ENCODE measurements at places on chromosomes 11 and 22.
A peak's percentile ranks its signal among the peaks of the same experiment; 100 is the strongest.

DNA sequence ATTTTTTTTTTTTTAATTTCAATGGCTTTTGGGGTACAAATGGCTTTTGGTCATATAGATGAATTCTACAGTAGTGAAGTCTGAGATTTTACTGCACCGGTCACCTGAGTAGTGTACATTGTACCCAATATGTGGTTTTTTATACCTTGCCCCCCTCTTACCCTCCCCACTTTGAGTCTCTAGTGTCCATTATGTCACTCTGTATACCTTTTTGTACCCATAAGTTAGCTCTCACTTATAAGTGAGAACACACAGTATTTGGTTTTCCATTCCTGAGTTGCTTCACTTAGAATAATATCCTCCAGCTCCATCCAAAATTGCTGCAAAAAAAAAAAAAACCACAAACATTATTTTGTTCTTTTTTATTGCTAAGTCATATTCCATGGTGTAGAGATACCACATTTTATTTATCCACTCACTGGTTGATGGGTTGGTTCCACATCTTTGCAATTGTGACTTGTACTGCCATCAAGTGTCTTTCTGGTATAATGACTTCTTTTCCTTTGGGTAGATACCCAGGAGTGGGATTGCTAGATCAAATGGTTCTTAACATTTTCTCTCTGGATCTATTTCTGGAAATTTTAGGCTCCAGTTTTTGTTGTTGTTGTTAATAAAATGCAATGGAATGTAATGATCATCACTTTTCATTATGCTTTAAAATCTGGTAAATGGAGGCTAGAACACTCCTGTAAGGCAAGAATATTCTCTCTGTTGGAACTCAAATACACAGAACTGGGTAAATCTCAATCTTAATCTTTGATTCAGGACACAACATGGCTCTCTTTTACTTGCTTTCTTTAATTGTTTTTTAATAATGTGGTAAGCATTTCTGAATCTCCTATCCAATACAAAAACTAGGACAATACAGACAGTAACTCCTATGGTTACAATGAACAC lies 10.3 kb downstream of the NEAT1 start:
- DNase-seq, result no peak

DNA sequence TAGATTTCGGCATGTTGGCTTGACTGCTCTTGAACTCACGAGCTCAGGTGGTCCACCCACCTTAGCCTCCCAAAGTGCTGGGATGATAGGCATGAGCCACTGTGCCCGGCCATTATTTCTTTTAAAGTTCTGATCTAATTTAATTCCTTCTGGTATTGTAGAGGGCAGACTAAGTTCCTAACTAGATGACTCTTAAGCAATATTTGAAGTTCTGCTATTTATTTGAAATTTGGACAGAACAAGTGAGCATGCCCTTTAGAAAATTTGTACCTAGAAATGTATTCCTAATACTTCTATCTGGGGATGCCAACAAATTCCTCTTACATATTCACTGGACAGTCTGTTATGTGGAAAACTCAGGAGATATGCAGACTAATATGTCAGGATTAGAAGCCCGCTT lies 746.4 kb downstream of the LRRC4C start:
- DNase-seq, result no peak

DNA sequence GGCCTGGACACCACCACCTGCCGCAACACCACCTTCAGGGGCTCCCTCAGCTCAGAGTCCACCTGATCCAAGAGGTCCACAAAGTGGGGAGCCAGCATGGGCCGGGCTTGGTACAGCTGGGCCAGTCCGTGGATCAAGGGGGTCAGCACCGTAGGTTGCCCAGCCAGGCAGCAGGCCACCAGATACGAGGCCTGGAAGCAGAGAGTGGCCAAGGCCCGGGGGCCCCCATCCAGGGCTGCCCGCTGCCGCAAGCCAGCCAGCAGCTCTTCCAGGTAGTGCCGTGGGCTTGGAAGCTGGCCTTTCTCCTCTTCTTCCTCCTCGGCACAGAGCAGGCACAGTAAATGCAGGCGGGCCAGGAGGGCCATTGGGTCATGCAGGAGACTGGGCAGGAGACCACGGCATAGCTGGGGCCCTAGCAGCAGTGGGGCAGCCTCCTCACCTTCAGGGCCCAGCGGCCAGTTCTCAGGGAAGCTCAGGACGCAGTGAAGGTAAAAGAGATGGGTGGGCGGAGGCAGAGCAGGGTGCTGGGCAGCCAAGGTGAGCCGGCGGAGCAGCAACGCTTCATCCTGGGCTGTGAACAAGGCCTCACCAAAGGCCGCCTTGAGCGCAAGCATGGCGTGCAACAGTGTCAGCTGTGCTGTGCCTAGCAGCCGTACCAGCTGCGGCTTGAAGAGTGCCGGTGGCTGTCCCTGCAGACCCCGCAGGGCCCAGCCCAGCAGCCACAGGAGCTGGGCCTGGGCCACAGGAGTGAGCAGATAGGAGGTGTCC lies 1.7 kb downstream of the AP5B1 start:
- DNase-seq, result no peak

DNA sequence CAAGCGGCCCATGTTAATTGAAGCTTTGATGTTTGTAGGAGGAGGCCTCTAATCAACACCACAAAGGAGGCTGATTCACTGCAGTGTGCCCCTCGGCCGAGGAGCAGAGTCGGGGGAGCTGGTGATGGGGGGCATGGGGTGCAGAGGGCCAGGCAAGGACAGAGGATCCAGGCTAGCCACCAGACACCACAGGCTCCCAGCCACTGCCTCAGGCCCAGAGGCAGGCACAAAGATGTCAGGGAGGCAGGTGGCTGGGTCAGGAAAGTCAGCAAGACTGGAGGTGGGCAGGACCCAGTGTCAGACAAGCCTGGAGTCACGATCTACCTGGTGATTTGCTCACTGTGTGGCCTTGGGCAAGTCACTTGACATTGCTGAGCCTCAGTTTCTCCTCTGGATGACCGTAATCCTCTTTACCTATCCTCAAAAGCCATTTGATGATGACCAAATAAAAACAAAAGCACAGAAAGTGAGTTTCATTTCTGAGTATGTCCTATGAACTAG lies 121.0 kb downstream of the BUD13 start:
- no peak for DNase-seq

- DNase-seq, result no peak
Measured at GRCh38 chr11:130157101-130157500, 2.5 kb upstream of the ST14 start.

GRCh38 chr11:69696749-69697468 lies 6.9 kb downstream of the FGF19 start:
- no peak for DNase-seq

DNA sequence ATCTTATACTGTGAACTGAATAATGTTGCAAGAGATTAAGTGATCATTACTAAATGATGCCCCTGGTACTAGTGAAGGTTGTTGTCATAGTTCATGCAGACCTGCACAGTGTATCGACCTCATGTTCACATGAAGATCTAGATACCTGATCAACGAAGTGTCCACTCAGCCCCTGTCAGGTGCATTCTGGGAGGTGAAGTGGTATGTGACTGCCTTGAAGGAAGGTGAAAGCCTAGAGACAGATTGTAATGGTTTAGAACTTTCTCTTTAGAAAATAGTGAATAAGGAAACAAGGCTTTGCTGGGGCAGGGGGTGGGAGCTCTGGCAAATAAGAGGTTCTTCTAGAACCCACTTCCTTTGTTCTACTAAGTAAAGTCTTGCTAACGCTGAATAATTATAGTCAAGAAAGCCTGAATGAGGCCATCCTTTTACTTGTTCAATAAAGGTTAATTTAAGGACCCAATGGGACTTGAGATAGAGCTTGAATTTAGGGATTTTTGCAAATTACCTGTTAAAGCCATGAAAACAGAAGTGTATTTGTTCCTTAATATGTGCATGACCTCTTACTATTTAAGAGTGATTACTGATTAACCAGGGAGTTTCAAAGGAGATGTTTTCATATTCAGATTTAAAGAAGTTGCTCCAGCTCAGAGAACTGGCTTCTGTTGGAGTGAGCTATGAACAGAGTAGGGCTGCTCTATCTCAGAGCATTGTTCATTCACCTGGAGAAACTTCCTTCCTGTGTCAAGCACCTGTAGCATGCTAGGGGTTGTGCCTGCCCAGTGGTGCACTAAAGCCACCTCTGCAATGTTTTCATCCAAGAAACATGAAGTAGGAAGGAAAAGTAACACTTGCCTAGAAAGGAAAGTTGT lies 45.3 kb downstream of the C22orf31 start:
- DNase-seq, result no peak

GRCh38 chr22:17726928-17727897 lies 47.1 kb downstream of the BID start:
- DNase-seq, result no peak

GRCh38 chr11:83306200-83307080 lies 20.3 kb upstream of the CCDC90B start:
- no peak for DNase-seq

DNA sequence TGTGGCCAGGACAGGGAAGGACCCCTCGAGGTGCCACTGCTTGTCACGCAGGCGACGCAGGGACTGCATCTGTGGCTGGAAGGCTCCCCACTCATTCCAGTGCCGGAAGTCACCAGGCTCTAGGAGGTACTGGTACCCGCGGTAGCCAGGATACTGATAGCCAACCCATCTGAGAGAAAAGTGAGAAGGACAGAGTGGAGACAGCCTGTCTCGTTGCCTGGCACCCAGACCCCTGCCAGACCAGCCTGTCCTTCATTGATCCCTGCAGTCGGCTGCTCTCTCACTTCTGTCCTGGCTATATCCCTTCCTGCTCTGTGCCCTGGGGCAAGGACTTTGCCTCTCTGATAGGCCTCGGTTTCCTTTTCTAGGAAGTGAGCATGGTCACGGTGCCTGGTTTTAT lies 9.6 kb upstream of the TPST2 start:
- DNase-seq, result no peak

GRCh38 chr11:94774345-94774744 lies 6.2 kb downstream of the AMOTL1 start:
- DNase-seq, result no peak

DNA sequence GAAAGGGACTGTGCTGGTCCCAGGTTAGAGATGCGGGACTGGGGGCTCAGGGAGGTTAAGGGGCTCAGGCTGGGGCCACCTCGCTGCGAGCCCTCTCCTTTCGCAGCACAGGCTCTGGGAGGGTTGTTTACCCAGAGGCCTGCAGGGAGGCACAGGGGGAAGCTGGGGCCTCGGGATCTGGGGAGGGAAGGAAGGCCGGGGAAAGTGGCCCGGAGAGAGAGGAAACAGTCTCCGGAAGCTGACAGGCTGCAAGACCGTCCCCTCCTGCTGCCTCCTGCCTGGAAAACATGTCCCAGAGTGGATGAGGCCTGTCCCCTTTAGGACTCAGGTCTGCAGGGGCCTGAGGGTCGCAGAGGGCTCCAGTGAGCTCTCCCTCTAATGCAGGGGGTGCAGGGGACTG lies 45.4 kb downstream of the MYO7A start:
- no peak for DNase-seq

- DNase-seq, result peak; percentile 47
Measured at GRCh38 chr11:47152953-47153950, 23.4 kb downstream of the ARFGAP2 start.

DNA sequence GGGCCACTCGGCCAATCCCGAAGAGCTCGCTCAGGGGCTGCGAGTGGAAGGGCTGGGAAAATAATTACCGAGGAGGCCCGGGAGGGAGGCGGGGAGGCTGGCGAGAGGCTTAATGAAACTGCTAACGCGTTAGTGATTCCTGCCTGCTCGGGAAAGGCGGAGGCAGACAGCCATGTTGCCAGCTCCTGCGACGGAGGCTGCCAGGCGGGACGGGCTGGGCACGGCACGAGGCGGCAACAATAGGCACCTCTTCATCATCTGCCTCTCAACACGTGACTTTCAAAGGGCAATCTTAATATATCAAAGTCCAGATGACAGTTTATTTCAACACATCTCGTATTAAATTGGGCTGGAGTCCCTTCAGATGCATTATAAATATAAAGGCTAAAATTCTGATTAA lies 68.0 kb upstream of the TCF20 start:
- no peak for DNase-seq

DNA sequence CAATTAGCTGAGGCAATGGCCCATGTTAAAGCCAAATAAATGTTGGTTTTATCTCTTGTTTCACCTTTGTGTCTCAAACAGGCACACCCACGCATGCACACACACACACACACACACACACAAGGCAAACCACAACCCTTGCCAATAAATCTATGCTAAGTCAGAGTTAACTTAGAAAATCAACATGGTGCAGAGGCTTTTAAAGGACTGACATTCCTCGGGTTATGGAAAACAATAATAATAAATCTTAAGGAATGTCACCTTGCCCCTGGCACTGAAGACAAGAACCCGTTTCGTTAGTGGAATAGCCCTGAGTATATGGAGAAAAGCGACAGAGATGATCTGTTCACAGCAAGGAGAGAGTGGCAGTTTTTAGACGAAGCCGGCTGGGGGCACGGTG lies 326.3 kb downstream of the NTM start:
- DNase-seq, result no peak

- no peak for DNase-seq
Measured at GRCh38 chr11:19049351-19049750, 11.2 kb downstream of the MRGPRX2 start.

GRCh38 chr11:109956124-109956793 lies 136.9 kb upstream of the ZC3H12C start:
- DNase-seq, result no peak

DNA sequence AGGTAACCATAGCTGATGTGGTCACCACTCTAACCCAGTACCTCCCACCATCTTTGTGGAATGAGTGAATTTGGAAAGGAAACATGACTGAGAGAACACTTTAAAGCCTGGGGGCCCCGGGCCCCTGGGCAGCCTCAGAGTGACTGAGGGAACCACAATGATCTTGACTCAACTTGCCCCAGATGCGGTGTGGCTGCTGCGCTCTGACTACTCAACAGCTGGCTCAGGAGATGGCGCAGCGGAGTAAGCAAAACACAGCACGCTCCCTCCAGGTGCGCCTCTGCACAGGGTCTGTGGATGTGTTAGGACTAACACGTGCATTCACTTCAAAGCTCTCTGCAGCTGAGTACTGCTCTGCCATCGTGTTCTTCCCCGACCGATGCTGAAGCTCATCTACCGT lies 5.9 kb downstream of the RNF215 start:
- no peak for DNase-seq

- no peak for DNase-seq
Measured at GRCh38 chr11:2827256-2827655, 58.3 kb downstream of the CDKN1C start.

DNA sequence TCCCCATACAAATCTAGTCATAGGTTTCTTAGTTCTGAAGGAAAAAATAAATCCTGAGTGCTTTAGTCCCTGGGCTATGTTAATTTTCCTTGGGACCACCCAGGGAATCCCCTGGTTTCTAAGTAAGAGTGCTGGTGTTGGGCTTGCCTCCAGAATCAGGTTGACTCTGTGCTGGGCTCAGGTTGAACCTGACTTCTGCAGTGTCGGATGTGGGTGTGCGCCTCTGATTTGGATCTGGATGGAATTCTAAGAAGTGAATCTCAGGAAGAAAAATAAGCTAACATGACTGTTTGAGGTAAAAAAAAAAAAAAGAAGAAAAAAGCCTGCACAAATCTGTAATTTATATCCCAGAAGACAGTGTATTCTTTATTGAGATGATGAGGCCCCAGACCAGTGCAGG lies 29.0 kb upstream of the NELL1 start:
- no peak for DNase-seq

All from LNCaP clone FGC (cell line).